ENCODE measurements at places on chromosomes 5 and 9.

- no peak for DNase-seq
Measured at GRCh38 chr9:35537913-35538312, 48.0 kb downstream of the RUSC2 start.

DNA sequence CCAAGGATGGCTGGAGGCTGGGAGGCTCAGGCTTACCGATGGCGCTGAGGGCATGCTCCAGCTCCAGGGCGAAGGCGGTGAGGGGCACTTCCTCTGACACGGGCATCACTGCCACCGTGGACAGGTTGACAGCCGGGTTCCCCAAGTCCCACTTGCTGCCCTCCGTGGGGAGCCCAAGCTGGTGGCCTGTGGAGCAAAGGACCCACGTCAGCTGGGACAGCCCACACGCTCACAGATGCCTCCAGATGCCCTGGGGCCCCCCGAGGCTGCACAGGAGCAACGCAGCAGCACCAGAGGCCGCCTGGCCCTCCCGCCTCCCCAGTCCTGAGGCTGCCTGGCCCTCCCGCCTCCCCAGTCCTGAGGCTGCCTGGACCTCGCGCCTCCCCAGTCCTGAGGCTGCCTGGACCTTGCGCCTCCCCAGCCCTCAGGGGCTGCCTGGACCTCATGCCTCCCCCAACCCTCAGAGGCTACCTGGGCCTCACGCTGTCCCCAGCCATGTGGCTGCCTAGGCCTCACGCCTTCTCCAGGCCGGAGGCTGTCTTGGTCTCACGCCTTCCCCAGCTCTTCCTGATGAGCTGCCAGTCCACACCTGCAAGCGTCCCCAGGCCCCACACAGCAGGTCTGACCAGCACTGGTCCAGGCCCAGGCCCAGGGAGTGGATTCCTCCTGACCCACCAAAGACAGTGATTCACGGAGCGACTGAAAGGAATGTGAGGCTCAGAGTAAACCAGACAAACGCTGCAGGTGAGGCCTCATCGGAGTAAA lies 25.6 kb upstream of the NSMF start:
- no peak for DNase-seq

DNA sequence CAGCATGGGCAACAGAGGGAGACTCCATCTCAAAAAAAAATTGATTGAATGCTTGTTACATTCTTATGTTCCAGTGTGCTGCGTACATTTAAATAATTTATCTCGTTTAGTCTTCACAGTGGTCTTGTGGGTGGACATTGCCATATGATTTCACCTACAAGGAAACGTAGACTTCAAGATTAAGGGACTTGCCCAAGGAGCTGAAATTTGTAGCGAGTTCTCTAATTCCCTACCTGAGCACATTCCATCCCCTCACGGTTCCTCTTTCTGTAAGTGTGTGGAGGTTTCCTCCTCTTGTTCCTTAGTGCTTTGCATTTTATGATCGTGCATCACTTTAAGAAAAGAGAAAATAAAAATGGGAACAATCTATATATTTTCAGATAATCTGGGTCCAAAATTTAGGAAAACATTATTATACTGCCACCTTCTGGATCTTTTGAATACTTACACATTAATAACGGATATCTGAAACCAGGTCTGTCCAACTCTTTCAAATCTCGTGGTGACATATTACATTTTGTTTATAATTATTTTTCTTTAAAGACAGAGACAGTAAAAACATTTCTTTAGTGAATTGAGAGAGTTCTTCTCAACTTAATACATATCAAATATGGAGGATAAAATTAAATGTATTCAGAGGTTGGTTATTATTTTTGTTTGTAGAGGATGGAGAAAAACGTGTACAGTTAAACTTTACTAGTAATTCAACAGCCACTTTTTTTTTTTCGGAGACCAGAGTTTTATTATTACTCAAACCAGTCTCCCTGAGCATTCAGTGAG lies 29.9 kb upstream of the C7 start:
- no peak for DNase-seq

DNA sequence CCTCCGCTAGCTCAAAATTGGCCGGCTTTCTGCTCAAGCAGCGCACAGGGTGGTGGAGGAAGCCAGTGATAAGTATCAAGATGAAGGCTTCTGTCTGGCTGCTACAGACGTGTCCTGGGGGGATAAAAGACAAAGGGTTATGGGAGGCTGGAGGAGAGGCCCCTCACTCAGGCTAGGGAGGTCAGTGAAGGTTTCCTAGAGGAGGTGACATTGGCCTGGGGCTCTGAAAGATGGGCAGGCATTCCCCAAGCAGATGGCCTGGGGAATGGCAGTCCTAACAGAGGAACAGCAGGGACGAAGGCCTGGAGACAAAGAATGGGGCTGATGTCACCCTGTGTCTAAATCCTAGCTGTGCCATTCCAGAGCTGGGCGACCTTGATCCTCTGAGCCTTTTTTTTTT lies 32.3 kb downstream of the OLFML2A start:
- no peak for DNase-seq

DNA sequence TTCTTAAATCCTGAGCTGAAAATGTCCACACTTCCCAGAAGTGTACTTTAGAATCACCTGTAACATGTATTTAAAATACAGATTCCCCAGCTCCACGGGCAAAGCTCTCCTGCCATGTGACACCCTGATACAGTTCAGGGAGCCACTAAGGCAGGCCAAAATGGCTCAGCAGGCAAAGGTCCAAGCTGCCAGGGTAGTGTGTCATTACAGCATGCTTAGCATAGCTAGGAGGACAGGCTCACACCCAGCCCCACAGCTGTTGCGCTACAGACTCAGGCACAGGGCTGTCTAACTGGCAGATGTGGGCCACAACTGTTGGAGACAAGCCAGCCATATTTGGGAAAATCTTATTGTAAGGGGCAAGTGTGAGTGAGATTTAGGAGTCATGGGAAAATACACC lies 73.0 kb downstream of the C9orf85 start:
- DNase-seq = no peak

DNA sequence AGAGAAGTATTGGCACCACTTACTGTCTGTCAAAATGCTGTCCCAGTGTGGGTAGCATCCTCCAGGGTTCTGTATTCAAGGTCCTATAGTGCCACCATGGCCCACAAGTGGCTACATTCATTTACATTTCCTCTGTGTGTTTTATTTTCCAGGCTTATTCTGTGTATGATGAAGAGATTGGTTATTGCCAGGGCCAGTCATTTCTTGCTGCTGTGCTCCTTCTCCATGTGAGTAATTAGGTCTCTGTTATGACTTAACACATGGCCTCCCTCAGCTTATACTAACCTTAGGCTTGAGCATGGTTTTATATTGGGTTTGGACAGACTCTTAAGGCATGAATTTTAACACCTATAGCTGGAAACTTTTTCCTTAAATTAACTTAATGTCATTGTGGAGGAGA lies 36.7 kb downstream of the GPR21 start:
- no peak for DNase-seq

GRCh38 chr5:179297486-179298180 lies 47.6 kb downstream of the ADAMTS2 start:
- no peak for DNase-seq

DNA sequence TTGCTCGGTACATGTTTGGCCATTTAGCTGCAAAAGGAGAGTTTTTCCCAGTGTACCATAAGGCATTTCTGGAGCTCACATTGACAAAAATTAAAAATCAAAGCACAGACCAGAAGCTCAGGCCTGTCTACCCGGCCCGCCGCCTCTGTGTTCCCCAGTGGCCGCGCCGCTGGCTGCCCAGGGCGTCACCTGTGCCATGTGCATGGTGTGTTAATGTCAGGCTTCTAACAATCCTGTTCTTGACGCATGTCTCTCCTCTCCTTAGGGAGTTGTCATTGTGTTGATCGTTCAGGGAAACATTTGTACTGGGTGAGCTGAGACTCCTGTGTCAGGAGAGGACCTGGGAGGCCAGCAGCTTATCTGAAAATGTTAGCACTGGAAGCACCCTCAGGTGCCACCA lies 9.6 kb upstream of the NTNG2 start:
- no peak for DNase-seq

GRCh38 chr9:4228606-4229005 lies 71.3 kb downstream of the GLIS3 start:
- DNase-seq = no peak

DNA sequence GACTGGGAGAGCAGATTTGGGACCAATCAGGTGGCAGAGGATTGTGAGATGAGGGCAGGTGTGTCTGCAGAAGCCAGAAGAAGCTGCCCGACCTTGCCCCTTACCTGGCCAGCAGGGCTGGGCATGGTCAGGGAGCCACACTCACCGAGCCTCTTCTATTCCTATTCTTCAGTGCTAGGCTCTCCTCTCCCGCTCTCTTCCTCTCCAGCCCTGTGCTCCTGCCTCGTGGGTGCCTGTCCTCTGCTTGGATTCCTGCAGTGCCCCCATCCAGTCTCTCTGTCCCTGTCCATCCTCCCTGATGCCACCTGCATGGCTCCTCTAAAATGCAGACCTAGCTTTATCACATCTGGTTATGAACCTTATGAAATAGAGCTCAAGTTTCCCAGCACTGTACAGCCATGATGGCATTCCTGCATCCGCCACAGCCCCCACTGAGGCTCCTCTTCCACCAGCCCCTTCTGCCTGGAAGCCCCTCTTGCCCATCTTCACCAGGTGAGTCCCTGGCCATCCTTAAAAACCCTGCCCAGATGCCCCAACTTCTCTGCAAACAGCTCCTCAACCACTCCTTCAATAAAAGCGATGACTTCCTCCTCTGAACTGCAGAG lies 8.2 kb downstream of the UBE2QL1 start:
- DNase-seq = no peak

- no peak for DNase-seq
Measured at GRCh38 chr5:159620853-159621540, 290.7 kb upstream of the IL12B start.

DNA sequence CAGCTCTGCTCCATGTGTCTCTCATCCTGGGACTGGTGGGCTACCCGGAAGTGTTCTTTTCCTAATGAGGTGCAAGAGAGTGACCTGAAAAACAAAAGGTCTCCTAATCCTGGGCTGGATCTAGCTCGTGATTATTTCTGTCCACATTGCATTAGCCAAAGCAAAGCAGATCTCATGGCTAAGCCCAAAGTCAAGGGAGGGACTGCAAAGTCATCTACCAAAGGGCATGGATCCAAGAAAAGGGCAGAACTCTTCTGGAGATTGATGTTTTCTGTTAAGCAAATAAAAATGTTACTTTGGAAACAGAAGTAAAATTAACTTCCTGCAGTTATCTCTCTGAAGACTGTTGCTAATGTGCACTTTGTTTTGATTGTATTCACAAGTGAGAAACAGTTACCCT lies 225.2 kb downstream of the CFAP90 start:
- no peak for DNase-seq

- DNase-seq = no peak
Measured at GRCh38 chr9:130295431-130295830, 29.9 kb downstream of the HMCN2 start.

GRCh38 chr5:15737036-15737821 lies 237.2 kb downstream of the FBXL7 start:
- DNase-seq = no peak

GRCh38 chr5:90233476-90233875 lies 176.1 kb downstream of the CETN3 start:
- DNase-seq = no peak

DNA sequence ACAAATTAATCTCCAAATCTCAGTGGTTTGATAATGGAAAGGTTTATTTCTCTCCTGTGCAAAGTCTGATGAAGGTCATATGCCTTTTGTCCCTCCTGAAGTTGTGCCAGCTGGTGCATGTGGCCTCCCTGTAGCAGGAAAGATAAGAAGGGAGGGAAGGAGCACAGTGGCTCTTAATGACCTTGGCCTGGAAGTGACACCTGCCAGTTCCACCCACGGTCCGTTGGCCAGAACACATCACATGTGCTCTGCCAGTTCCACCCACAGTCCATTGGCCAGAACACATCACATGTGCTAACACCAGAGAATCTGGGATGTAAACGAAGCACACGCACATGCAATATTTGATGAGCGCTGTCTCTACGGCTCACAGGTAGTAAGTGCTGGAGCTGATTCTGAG lies 130.9 kb downstream of the DOCK2 start:
- DNase-seq = no peak

DNA sequence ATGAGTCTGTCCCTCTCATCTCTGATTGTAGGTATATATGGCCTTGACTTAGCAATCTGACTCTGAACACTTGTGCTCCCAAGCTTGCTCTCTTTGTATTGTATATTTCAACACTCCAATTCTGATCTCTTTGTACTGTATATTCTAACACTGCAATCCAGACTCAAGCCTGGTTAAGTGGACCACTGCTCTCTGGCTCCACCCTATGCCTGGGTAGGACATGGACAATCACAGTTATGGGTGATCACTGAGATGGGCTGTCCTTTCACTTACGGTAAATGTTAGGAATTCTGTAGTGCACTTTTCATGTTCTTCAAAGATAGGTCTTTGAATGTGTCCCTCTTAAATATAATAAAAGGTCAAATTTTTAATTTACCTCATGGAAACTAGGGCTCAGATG lies 165.1 kb downstream of the TLR4 start:
- DNase-seq = no peak

- no peak for DNase-seq
Measured at GRCh38 chr9:33250458-33250995, 10.6 kb downstream of the SPINK4 start.

DNA sequence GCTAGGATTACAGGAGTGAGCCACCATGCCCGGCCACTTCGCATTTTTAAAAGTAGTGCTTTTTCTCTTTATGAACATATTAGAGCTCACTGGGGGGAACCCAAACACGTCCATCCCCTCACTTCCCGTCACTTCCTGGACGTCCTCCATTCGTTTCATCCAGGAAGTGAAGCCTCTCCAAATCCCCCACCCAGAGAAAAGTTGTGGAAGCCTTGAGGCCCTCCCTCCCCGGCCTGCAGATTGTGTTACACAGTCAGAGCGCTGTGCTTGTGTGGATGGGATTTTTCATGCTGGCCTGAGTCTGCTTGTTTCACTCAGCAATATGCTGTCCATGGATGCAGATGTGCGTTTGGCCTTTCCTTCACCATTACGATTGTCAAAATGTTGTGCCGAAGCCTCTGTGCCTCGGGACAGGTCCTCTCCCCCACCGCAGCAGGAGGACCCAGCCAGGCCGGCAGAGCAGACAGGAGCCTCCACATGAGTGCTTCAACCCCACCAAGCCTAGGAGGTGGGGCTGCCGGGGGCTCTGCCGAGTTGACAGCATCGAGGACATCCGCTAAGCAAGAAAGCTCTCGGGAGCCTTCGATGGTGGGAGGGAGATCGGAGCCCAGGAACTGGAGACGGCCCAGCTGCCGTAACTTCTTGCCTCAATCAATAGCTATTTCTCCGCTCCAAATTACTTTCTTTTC lies 121.6 kb upstream of the PPP1R26 start:
- no peak for DNase-seq

All from stimulated activated CD4-positive, alpha-beta T cell treated with anti-CD3 and anti-CD28 coated beads, Interleukin-15, amount 100 ng/mL, for 48 hours (primary cell).